EL (cell line): ENCODE measurements at places on chromosomes 5 and 9.
A peak's percentile ranks its signal among the peaks of the same experiment; 100 is the strongest.

DNA sequence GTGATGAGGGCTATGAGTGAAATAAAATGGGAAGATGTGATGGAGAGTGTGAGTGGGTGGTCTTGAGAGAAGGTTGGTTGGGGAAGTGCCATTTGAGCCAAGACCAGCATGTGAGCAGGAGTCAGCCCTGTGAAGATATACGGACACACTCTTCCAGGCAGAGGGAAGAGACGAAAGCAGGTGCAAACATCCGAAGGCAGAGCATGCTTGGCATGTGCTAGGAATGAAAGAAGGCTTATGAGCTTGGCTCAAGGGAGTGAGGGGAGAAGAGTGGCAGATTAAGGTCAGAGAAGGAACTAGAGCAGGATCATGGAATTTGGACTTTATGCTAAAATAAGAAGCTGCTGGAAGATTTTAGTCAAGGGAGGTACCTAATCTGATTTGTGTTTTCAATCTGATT is 23.6 kb upstream of the CCDC112 start:
- DNase-seq: no peak

GRCh38 chr5:159057996-159058395 is 41.7 kb downstream of the EBF1 start:
- no peak for DNase-seq

- DNase-seq: peak; percentile 84
Observed at GRCh38 chr9:128920381-128921058, at the start of gene PHYHD1. TSS of gene PHYHD1 (plus strand) at chr9:128920982. CDS start at chr9:128922324, 1,342 bp downstream.

DNA sequence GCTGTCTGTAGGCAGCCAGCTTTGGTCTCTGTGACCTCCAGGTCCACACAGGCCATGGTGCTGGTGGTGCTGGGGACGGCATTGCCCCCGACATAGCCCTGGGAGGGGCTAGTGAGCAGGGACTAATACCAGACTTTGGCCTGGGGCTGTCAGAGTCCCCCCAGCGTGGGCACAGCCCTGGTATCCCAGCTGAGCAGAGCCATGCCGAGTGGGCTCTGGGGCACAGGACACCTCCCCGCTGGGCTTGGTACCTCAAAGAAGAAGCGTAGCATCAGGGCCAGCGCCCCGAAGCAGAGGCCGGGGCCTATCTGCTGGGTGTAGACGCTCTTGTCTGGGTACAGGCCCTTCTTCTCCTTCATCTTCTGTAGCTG is 9.5 kb downstream of the MYMK start:
- DNase-seq: no peak

- no peak for DNase-seq
Observed at GRCh38 chr5:111636736-111637135, 120.3 kb downstream of the NREP start.

- no peak for DNase-seq
Observed at GRCh38 chr5:143454936-143455516, 51.5 kb upstream of the NR3C1 start.

DNA sequence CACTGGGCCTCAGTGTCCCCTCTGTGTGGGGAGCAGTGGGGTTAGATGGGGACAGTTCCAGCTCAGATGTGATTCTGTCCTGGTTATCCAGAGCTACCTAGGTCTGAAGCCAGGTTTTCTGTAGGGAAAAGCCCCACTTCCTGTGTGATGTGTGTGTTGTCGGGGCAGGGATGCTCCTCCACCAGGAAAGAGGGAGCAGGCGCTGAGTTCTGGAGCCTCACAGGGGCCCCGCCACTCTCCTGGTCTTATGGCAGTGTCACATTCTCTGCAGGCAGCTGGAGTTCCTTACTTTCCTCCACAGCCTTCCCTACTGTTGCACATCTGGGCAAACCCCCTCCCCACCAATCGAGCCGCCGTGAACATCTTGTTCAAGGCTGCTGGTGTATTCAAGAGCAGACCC is 39.1 kb upstream of the GRHPR start:
- DNase-seq: no peak

DNA sequence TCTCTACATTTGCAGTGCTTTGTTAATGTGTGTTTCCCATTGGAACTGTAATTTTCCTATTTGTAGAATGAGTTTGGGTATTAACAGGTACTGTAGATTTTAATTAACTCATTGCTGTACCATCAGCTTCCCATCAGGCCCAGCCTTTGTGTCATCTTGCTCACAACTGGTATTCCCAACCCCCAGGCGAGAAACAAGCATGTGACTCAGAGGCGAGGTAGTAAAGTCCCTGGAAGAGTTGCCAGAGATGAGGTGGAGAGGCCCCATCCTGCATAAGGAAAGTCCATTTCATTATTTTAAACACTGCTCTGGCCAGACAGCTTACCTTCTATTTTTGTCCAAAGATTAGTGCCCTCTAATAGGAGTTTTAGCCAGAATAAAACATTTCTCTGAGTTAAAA is 29.9 kb downstream of the ADCY2 start:
- no peak for DNase-seq

- DNase-seq: no peak
Observed at GRCh38 chr5:142660731-142661130, 25.2 kb downstream of the FGF1 start.
